ENCODE measurements at places on chromosomes 16 and 17.

GRCh38 chr17:33204156-33204555 is 88.9 kb downstream of the ASIC2 start:
- DNase-seq = no peak

- DNase-seq = peak; percentile 59
Measured at GRCh38 chr17:7437950-7438614, 1.2 kb upstream of the FGF11 start.

GRCh38 chr16:27950206-27950887 is 113.2 kb downstream of the GSG1L start:
- no peak for DNase-seq

DNA sequence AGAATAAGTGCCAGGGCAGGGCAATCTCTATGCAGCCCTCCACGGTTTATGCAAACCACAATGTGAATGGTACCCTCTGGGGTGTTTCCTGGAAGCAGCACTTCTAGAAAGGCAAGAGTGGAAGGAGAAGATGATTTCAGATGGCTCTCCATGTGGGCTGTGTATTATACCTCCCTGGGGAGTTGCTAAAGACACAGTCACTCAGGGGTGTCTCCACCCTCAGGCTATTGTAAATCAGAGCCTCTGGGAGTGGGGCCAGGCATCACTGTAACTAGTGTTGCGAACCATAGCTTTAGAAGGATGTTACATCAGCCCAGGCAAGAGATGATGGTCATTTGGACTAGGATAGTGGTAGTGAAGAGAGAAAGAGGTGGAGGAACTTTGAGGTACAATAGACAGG is 83.3 kb upstream of the ZKSCAN2 start:
- DNase-seq = no peak

DNA sequence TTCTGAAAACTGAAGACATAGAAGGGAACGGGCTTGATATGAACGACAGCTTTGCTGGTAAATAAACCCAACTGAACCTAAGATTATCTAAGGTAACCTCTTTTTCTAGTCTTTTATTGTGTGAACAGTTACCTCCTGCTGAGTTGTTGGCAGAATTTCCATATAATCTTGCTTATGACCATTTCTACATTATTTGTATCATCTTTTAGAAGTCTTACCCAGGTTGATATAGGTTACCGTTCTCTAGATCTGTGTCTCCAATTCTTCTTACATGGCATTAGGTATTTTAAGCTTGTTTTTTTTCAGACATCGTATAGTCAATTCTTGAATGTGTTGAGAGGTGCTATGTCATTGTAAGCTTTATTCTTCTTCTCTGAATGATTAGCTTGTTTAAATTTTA is 24.3 kb downstream of the TTC19 start:
- no peak for DNase-seq

DNA sequence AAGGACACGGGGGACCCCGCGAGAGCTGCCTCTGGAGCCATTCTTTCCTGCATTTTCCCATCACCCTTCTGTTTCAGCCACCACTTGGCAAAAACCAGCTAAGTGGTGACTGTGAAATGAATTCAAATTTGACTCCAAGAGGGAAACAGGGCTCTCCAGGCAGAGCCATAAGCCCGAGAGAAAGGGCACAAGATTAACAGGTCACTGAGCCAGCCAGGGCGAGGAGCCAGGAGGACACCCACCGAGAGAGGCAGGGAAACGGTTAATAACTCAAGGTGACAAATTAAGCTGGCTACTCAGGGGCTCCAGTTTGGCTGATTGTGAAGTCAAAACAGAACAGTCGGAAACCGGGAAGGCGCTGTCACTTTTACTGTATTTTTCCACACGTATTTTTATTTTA is 67.8 kb upstream of the SOX9 start:
- no peak for DNase-seq

DNA sequence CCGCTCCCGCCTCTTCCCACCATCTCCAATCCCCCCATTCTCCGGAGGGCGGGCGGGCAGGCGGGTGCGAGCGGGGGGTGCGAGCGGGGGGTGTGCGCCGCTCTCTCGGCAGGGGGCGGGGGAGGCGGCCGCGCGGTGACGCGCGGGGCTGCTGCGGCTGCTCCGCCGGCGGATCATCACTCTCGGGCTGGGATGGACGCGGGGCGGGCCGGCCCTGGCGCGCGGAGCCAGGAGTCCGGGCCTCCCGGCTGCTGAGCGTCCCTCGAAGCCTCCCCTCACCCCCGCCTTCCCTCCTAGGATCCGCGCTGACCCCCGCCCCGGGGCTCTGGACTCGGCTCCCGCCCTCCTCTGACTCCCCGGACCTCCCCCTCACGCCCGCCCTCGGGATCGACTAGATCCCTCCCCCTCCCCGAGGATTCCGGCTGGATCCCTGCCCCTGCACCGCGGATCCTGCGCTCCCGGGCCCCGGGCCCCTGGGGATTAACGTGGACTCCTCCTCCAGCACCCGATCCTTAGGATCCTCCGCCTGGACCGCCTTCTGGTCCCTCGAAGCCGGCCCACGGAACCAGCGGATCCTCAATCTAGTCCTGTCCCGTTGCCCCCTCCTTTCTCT is 946 bp upstream of the TMEM256 start:
- peak; percentile 80 for DNase-seq

- DNase-seq = no peak
Measured at GRCh38 chr16:12516621-12517309, 286.9 kb downstream of the CPPED1 start.

GRCh38 chr17:81517009-81517338 is 4.4 kb upstream of the ACTG1 start:
- no peak for DNase-seq

- no peak for DNase-seq
Measured at GRCh38 chr16:11481987-11482386, 104.7 kb downstream of the LITAF start.

- no peak for DNase-seq
Measured at GRCh38 chr16:10098991-10099390, 83.2 kb downstream of the GRIN2A start.

GRCh38 chr16:88780142-88781062 is 4.6 kb downstream of the PIEZO1 start:
- DNase-seq = no peak

GRCh38 chr16:84484579-84485254 is 19.7 kb downstream of the MEAK7 start:
- peak; percentile 56 for DNase-seq

DNA sequence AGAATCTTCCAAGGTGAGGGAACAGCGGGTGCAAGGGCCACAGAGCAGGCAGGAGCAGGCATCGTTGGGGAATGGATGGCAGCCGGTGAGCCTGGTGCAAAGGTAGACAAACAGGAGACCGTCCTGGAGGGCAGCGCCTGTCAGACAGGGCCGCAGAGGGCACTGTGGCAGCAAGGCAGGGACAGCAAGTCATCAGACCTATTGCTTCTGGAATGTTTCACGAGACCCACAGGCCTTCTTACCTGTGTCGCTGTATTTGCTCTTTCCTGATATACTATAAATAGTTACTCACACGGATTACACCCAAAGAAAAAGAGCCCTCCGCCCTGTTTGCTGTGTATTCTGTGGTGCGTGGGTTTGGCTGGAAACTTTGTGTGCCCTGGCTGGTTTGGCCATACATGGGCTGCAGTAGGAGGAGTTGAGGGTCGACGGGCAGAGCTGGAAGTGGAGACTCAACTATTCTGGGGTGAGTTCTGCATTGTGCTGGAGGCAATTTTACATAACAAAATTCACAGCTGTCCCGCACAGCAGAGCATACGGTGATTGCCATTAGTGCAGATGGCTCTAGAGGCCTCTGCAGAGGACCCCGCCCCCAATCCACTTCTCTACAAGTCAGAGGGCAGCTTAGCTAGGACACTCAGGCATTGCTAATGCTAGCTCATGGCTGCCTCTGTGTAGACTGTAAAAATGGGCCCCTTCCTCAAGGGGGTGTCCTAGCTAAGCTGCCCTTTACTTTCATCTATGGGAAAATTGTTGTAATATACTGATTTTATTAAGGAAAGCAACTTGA is 18.6 kb upstream of the POLR3E start:
- no peak for DNase-seq

- peak; percentile 60 for DNase-seq
Measured at GRCh38 chr17:81927152-81927652, 333 bp downstream of the MAFG start.

GRCh38 chr16:84423416-84423837 is 55.1 kb downstream of the ATP2C2 start:
- peak; percentile 32 for DNase-seq

DNA sequence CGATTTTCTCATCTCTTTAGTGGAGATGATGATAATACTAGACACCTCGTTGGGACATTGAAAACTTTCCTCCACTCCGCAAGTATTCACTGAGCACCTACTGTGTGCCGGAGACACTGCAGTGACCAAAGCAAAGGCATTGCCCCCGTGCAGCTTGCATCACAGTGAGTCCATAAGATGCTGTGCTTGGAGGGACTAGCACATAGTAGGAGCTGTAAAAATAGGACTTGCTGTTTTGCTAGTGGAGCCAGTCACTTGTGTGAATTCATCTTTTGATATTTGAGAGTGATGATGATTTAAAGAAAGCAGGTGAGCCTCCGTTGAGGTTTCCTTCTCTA is 5.3 kb upstream of the MAP2K3 start:
- DNase-seq = no peak

GRCh38 chr16:29664091-29664921 is 1.3 kb downstream of the SPN start:
- DNase-seq = no peak

DNA sequence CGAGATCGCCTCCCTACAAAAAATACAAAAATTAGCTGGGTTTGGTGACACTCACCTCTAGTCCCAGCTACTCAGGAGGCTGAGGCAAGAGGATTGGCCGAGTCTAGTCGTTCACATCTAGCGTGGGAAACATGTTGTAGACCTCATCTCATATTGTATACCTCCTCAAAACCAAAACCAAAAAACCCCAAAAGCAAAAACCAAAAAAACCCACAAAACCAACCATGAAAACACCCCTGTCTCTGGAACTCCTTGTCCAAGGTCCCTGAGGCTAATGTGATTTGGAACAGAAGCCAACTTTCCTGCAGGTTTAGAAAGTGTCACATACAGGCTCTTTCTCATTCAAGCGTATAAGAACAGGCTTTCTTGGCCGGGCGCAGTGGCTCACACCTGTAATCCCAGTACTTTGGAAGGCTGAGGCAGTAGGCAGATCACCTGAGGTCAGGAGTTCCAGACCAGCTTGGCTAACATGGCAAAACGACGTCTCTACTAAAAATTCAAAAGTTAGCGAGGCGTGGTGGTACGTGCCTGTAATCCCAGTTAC is 29.0 kb downstream of the RAB11FIP3 start:
- DNase-seq = no peak

DNA sequence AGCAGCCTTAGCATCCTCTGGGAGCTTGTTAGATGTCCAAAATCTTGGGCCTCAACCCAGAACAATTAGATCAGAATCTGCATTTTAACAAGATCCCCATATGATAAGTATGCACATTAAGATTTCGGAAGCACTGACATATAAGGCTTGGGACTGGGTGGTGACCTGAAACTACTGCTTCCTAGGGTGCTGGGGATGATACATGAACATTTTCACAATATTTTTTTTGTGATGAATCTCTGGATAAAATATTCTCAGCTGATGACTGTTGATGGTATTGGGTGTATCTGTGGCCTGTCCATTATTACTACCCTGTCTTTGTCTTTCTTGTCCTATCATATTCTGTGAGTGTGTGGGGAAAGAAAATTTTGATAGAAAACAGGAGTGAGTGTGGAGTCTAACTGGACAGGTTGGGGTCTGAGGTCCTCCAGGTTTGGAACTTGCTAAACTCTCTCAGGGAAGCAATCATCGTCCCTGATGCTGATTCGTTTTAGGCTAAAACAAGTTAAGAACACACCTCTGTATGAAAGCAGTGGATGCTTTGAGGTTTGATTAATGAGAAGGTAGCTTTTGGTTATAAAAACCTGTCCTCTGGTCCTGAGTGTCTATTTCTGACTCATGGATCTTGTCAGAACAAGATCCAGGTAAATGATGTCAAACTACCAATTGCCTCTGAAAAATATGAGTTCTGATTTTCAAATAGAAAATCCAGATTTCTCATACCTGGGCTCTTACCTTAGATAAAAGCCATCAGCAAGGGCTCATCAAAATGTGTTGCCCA is 23.2 kb downstream of the KRT23 start:
- no peak for DNase-seq

- no peak for DNase-seq
Measured at GRCh38 chr17:79224903-79225302, 150.3 kb downstream of the ENGASE start.

DNA sequence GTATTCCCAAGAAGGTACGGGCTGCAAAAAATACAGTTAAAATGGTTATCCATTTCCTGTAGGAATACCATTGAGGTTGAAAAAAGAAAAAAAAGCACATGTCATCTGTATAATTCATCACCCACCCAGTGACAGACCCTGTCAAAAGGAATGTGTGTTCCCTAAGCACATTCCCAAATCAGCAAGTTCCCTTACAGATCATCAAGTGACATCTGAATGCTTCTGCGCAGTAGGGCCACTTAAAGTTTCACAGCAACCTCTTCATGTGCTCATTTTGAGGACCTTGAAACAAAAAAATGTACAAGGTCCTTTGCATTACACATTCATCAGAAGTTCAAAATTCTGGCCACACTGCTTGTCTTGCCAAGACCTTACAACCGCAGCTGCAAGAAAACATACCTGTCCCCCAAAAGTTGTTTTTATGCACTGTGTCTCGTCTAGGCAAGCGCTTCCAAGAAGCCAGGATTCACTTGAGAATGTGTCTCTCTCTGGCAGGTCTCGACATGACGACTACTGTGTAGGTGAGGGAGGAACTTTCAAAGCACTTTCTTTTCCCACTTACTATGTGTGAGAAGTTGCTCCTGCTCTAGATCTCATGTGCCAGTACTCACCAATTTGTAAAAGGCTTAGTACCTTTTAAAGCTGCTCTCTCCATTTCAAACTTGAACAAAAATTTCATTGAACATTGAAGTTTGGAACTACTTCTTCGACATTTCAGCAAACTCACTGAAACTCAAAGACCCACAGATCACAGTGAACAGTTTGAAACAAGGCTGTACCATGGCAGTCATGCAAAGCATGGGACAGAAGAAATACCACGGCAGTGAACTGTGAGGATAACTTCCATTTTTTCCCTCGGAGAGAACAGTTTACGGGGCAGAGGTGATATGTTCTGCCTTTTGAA is 4.3 kb upstream of the POLG2 start:
- DNase-seq = no peak

DNA sequence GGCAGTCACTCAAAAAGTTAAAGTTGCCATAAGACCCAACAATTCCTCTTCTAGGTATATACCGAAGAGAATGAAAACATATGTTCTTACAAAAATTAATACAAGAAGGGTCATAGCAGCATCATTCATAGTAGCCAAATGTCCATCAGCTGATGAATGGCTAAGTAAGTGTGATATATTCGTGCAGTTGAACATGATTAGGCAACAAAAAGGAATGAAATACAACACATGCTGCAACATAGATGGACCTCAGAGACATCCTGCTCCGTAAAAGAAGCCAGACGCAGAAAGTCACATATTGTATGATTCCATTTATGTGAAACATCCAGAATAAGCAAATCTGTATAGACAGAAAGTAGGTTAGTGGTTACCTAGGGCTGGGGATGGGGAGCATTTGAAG is 229.4 kb upstream of the CACNG5 start:
- no peak for DNase-seq

GRCh38 chr17:68794636-68795434 is 160.4 kb downstream of the ABCA8 start:
- no peak for DNase-seq

GRCh38 chr16:14196539-14196938 is 125.4 kb downstream of the MRTFB start:
- no peak for DNase-seq

GRCh38 chr16:12141073-12141951 is 164.8 kb downstream of the SNX29 start:
- DNase-seq = no peak

GRCh38 chr16:53712065-53712464 is 8.1 kb downstream of the FTO start:
- DNase-seq = no peak

Data from frontal cortex (tissue), 4 donors.